ENCODE measurements at places on chromosomes 13 and 19.

DNA sequence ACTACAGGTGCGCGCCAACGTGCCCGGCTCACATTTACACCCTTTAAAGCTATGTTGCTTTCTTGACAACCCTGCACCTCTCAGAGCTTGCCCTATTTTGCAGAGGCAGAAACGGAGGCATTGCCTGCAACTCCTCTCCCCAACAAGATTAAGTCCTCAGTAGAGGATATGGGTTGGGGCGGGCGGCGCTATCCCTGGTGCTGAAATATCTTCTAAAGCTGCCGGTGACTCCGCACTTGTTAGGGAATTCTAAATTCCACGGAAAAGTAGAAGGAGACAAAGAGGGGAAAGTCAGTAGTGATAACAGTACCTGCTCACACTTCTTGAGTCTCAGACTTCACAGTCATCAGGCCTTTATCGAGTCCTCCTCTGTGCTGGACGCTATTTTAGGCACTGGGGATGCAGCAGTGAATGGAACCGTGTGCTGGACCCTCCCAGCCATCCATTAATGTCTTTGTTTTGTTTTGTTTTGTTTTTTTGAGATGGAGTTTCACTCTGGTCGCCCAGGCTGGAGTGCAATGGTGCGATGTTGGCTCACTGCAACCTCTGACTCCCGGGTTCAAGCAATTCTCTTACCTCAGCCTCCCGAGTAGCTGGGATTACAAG, 18.0 kb downstream of the SLC5A5 start:
- DNase-seq, result peak; percentile 59

DNA sequence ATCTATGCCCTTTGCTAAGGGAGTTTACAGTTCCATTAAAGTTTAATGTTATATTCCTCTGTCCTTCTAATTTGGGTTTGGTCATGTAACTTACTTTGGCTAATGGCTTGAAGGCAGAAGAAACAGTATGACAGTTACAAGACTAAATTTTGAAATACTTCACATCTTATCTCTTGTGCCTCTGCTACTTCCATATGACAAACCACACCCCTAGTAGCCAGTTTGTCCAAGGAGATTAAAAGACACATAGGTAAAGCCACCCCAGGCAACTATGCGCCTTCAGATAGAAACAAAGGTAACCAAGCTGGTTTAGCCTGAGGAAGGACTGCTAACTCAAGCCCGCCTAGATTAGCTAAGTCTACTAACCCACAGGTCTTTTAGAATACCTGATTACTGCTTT, 273.4 kb upstream of the MIR17HG start:
- no peak for DNase-seq

GRCh38 chr13:99053636-99054233, 75.9 kb upstream of the DOCK9 start:
- DNase-seq, result no peak

DNA sequence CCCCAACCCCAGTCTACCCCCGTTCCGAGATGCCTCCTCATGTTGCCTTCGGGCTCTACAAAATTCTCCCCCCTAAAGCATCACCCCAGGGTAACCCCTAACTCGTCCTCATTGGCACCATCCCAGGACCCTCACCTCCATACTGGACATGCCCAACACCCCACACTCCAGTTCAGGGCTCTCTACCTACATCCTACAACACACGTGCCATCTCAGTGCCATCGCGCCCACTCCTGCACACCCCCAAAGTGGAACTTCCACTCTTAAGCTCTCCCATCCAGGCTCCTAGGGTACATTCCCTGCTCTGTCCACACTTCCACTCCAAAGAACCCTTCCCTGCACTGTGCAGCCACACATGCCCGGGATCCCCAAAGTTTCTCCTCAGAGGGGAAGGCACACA, 827 bp upstream of the FKRP start:
- no peak for DNase-seq

- peak; percentile 34 for DNase-seq
These were observed 1.2 kb upstream of the ZFP36 start for GRCh38 chr19:39405261-39405957.

DNA sequence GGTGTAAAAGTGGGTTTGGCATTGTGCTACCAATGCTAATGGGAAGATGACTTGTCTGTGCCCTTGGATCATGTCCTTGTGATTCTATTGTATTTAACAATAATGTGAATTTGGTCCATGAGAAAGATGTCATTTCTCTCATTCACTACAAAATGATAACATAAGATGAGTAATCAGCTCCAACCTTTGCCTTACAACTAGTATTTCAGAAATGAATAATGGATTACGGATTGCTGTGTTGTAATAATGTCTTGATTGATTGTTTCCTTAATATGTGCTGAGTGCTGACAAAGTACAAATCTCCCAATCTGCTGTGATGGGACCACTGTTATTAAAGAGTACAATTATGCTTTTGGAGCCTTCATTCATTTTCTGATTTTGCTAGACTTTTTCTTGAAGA, 375.0 kb downstream of the PCDH9 start:
- DNase-seq, result no peak

DNA sequence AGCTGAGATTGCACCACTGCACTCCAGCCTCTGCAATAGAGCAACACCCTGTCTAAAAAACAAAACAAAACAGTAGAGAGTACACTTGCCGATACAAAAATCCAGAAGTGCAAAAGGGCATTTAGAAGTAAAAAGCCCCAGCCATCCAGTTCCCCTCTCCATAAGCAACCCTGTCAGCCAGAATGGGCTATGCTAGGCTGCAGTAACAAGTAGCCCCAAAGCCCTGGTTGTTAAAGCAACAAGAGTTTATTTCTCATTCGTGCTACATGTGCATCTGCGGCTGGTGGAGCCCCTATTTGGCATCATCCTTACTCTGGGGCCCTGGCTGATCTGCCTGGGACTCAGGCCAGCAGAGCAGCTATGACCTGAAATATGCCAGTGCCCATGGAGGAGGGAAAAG, 16.9 kb upstream of the UBE2S start:
- DNase-seq, result no peak

DNA sequence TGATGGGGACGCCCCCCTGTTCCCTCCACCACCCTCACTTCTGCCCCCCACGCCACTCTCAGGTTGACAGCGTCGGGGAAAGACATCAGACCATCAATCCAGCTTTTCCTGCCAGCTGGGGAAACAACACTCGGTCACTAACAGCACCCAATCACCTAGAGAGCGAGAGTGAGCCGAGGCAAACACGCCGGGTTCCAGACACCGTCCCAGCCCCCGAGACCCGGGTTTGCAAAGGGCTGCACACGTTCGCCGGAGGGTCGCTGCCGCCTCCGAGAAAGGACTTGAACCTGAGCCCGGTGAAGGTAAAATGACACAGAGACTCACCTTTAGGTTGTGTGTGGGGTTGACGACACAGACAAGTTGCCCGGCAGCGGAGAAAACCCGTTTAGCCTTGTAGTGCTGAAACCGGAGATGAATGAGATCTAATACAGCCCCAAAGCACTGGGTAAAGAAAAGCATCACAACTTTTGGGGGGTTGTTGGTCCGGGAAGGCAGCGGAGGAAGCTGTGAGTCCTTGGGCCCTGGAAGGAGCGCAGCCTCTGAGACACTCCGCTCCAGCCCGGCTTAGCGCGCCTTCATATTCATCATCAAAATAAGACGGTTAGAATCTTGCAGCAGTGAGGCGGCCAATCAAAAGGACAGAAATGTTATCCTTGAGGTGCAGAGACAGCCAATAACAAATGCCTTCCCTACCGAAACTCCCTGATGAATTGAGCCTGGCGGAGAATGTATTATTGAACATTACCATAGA, at the start of gene SIAH3:
SIAH3 (minus strand) TSS at position 583 of the 751 bp plus-strand sequence; CDS start at position 459, 124 bp downstream.
- DNase-seq, result peak; percentile 10

GRCh38 chr13:97441368-97441767, 7.4 kb downstream of the RAP2A start:
- no peak for DNase-seq

GRCh38 chr13:104132849-104133248, 1066.6 kb upstream of the SLC10A2 start:
- no peak for DNase-seq

DNA sequence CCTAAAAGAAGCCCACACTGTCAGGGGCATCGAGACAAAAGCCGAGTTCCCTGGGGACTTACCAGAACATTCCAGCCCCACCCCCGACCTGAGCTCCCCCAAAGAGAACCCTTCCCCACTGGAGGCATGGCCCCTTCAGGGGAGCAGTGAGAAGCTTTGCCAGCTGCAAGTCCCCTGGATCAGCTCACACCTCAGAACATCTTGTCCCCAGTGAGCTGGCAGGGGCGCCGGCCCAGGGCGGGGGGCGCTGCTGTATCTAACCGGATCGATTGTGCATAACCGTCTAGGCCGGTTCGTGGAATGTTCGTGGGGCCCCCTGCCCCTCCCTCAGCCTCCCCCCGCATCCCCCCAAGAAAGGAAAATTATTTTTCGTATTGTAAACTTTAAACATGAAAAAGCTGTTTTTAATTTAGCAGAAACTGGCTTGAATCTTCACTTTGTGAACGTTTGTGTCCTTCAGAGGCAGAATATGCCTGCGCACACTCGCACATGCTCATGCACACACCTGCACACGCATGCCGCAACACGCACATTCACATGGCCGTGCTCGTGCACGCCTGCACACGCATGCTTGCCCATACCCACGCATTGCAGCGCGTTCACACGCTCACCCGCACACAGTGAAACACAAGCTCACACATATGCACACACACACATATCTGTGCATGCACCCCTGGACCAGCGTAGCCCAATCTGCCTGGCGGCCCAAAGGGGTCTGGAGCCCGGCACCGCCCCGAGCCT, 12.0 kb upstream of the CRTC1 start:
- no peak for DNase-seq

GRCh38 chr19:49780861-49781260, 14.1 kb downstream of the AP2A1 start:
- no peak for DNase-seq

Data from fibroblast of the aortic adventitia (primary cell).